Mesothelial cell of epicardium (in vitro differentiated cells): ENCODE measurements at places on chromosomes 2 and 18.
A peak's percentile ranks its signal among the peaks of the same experiment; 100 is the strongest.

GRCh38 chr2:160061944-160062291, 497 bp downstream of the PLA2R1 start:
- H3K4me3 ChIP-seq, result peak overlapping the region; percentile 90
- no peak for DNase-seq
- H3K36me3 ChIP-seq, result no peaks in the 10 kb centered on the region
- no peak overlapping the region for H3K27ac ChIP-seq

DNA sequence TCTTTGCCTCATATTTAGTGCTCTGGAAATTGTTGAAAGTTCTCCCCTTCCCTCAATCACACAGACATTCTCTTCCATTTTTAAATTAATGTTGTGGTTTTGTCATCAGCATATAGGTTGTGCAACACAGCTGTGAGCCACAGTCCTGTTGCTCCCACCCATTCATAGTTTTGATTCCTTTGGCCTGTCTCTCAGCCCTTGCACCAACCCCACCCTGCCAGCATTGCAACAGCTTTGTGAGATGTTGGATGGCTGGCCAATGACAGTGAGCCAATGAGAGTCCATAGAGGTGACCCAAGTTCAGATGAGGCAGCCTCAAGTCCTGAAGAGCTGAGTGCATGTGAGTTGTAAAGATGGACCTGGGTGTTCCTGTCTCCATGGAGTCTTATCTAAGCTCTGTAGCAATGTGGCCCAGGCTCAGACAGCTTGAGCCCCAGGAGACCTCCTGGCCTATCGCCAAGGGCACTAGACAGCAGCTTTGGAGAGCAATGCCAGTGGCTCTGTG, 775.5 kb downstream of the RNF144A start:
- H3K4me1 ChIP-seq, result peaks cover 8% of the 10 kb centered on the region
- H3K27ac ChIP-seq, result no peak overlapping the region
- no peak overlapping the region for H3K4me3 ChIP-seq
- no peaks in the 10 kb centered on the region for H3K27me3 ChIP-seq
- H3K36me3 ChIP-seq, result no peaks in the 10 kb centered on the region

DNA sequence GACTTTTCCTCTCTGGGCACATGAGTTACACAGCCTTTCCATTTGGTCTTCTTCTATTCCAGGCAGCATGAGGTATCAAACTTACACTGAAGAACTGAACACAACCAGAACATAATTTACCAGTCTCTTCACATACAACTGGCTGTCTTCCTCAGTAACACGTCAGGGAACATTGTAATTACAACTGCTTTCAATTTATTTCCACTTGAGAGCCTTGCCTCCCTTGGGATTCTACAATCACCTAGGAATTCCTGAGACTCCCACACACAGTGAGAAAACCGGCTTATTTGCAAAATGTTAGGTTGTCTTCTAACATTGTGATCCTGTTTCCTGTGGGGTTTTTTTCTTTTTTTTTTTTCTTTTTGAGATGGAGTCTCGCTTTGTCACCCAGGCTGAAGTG, 149.9 kb downstream of the TMX3 start:
- no peaks in the 10 kb centered on the region for H3K36me3 ChIP-seq
- no peaks in the 10 kb centered on the region for H3K27me3 ChIP-seq
- no peak for DNase-seq
- no peak overlapping the region for H3K27ac ChIP-seq
- peaks cover 8% of the 10 kb centered on the region for H3K4me1 ChIP-seq
- H3K4me3 ChIP-seq, result no peak overlapping the region

GRCh38 chr2:142714600-142714999, 162.9 kb upstream of the KYNU start:
- no peaks in the 10 kb centered on the region for H3K27me3 ChIP-seq
- DNase-seq, result no peak
- H3K4me3 ChIP-seq, result no peak overlapping the region
- H3K4me1 ChIP-seq, result peaks cover 17% of the 10 kb centered on the region

DNA sequence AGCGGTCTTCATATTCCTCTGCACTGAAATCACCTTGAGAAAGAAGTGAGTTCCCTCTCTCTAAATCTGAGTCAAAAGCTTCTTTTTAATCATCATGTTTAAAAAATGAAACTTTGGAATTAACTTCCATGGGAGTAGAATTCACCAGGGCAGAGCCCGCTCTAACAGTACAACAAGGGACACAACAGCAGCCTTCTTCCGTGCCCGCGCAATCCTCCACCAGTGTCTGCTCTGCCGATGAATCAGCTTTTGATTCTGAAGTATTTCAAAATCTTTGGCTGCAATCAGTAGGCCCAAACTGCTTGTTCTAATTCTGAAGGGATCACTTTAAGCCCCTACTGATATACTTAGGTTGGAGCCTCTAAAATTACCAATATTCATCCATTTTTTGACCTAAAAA, 76.9 kb downstream of the USP40 start:
- peaks cover 24% of the 10 kb centered on the region for H3K36me3 ChIP-seq
- no peaks in the 10 kb centered on the region for H3K27me3 ChIP-seq
- DNase-seq, result no peak
- H3K4me3 ChIP-seq, result no peak overlapping the region

DNA sequence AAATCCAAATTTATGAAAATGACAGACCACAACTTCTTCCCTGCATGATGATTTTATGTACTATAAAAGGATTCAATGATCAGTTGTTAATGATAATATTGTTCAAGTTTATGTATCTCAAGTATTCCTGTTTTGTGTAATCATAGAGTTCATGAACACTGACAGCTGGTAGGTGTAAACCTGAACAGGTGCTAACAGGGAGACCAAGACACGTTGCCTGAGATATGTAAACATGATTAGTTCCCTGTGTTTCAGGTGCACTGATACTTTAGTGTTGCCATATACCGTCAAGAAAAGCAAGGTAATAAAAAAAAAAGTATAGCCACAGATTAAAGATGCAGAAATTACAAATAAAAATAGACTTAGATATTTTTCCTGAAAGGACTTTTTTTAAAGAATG, 131.8 kb downstream of the BAZ2B start:
- no peaks in the 10 kb centered on the region for H3K4me1 ChIP-seq
- no peak for DNase-seq

GRCh38 chr2:26409785-26410184, 8.1 kb downstream of the DRC1 start:
- no peak overlapping the region for H3K4me3 ChIP-seq
- H3K36me3 ChIP-seq, result no peaks in the 10 kb centered on the region
- H3K4me1 ChIP-seq, result peaks cover 2% of the 10 kb centered on the region
- H3K27ac ChIP-seq, result no peak overlapping the region

- peaks cover 39% of the 10 kb centered on the region for H3K36me3 ChIP-seq
- H3K27ac ChIP-seq, result no peak overlapping the region
- no peaks in the 10 kb centered on the region for H3K27me3 ChIP-seq
- peaks cover 32% of the 10 kb centered on the region for H3K4me1 ChIP-seq
- no peak for DNase-seq
Observed at GRCh38 chr18:2535419-2535910, 35.8 kb downstream of the METTL4 start.

DNA sequence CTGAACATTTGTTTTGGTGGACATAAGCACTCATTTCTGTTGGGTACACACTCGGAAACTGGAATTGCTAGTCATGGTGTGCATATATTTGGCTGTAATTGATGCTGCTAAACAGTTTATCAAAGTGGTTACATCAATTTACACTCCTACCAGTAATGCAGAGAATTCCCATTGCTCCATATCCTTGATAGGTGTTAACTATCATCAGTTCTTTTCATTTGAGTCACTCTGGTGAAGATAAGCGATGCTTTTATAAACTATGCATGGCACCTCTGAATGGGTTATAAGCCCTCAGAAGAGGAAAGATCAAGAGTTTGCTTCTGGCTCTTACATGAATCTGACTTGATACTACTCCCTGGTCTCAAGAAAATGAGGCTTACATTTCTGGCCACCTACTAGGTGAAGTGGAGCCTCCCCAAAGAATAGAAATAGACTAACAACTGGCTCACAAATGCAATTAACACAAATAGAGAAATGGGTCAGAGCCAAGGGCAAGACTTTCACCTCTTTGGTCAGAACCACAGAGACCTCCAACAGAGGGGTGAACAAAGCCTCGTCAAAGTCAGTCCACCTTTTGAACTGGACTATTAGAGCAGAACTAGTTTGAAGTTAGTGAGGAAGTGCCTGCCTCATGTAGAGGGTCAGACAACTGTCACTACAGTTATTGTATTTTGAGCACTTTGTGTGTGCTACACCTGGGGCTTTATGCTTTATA, 15.0 kb upstream of the STK17B start:
- peaks cover 18% of the 10 kb centered on the region for H3K4me1 ChIP-seq
- no peaks in the 10 kb centered on the region for H3K27me3 ChIP-seq
- no peak overlapping the region for H3K4me3 ChIP-seq
- H3K36me3 ChIP-seq, result no peaks in the 10 kb centered on the region

- peaks cover 22% of the 10 kb centered on the region for H3K36me3 ChIP-seq
- peak; percentile 84 for DNase-seq
- H3K27ac ChIP-seq, result peak overlapping the region; percentile 66
- no peaks in the 10 kb centered on the region for H3K27me3 ChIP-seq
- peak overlapping the region; percentile 80 for H3K4me3 ChIP-seq
- H3K4me1 ChIP-seq, result peaks cover 16% of the 10 kb centered on the region
Observed at GRCh38 chr18:658001-658946, 821 bp downstream of the TYMS start.

DNA sequence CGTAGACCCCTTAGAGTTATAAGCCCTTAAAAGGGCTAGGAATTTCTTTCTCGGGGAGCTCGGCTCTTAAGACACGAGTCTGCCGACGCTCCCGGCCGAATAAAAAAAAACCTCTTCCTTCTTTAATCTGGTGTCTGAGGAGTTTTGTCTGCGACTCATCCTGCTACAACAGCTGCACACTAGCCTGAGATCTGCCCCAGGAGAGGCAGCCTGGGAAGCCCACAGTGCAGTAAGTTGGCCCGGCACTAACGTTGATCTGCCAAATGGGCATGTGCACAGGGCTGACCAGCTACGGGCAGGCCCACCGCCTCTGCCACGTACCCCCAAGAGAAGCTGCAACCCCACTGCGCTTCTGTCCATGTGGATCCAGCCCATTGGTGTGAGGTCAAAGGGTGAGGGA, 8.4 kb upstream of the LIMS2 start:
- H3K36me3 ChIP-seq, result peaks cover 2% of the 10 kb centered on the region
- H3K4me3 ChIP-seq, result no peak overlapping the region
- H3K27me3 ChIP-seq, result peaks cover 7% of the 10 kb centered on the region

GRCh38 chr2:206981739-206982340, 42.5 kb downstream of the CPO start:
- no peak overlapping the region for H3K4me3 ChIP-seq
- no peaks in the 10 kb centered on the region for H3K36me3 ChIP-seq
- H3K4me1 ChIP-seq, result peaks cover 17% of the 10 kb centered on the region
- H3K27ac ChIP-seq, result no peak overlapping the region
- peak; percentile 78 for DNase-seq

GRCh38 chr2:101396316-101396717, 9.0 kb upstream of the CREG2 start:
- no peak overlapping the region for H3K27ac ChIP-seq
- no peak overlapping the region for H3K4me3 ChIP-seq
- peaks cover 40% of the 10 kb centered on the region for H3K27me3 ChIP-seq
- H3K36me3 ChIP-seq, result no peaks in the 10 kb centered on the region
- H3K4me1 ChIP-seq, result peaks cover 5% of the 10 kb centered on the region
- DNase-seq, result no peak

DNA sequence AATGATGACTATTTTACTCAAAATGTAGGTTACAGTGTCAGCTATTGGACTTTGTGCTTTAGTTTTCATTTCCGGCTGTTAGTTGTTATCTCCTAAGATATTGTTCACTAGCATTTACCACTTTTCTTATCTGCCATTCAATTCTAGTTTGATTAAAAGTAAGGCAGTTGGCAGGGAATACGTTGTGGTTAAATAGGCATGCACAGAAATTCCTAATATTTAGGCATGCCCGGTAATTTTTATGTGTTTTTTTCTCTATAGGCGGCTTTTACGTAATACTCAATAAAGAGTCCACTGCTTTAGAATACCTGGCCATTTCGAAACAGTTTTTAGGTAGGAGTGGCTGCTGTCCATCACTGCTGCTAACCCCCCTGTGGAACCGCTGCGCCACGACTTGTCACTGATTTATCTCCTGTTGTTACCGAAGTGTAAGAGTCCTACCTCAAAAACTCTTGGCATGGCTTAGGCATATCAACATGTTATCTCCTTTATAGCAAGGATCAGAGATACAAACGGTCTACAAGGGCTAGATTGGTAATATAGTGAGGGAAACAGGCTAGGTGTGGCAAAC, 39.5 kb downstream of the BABAM2 start:
- H3K4me3 ChIP-seq, result no peak overlapping the region
- no peaks in the 10 kb centered on the region for H3K36me3 ChIP-seq
- peaks cover 17% of the 10 kb centered on the region for H3K4me1 ChIP-seq

DNA sequence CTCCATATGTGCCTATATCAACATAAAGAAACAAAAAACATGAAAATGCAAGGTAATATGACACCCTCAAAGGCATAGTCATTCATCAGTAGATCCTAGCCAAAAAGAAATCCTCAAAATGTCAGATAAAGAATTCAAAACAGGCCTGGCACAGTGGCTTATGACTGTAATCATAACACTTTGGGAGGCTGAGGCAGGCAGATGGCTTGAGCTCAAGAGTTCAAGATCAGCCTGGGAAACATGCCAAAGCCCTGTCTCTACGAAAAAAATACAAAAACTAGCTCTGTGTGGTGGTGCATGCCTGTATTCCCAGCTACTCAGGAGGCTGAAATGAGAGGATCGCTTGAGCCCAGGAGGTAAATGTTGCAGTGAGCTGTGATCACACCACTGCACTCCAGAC, 284.6 kb upstream of the KLHL29 start:
- peaks cover 23% of the 10 kb centered on the region for H3K27me3 ChIP-seq
- H3K36me3 ChIP-seq, result no peaks in the 10 kb centered on the region
- H3K27ac ChIP-seq, result no peak overlapping the region
- no peak overlapping the region for H3K4me3 ChIP-seq
- H3K4me1 ChIP-seq, result peaks cover 1% of the 10 kb centered on the region
- DNase-seq, result no peak

- no peak overlapping the region for H3K27ac ChIP-seq
- DNase-seq, result no peak
- no peaks in the 10 kb centered on the region for H3K36me3 ChIP-seq
- H3K4me3 ChIP-seq, result no peak overlapping the region
- peaks cover 16% of the 10 kb centered on the region for H3K4me1 ChIP-seq
- H3K27me3 ChIP-seq, result no peaks in the 10 kb centered on the region
Observed at GRCh38 chr2:226664661-226665060, 135.0 kb downstream of the IRS1 start.

DNA sequence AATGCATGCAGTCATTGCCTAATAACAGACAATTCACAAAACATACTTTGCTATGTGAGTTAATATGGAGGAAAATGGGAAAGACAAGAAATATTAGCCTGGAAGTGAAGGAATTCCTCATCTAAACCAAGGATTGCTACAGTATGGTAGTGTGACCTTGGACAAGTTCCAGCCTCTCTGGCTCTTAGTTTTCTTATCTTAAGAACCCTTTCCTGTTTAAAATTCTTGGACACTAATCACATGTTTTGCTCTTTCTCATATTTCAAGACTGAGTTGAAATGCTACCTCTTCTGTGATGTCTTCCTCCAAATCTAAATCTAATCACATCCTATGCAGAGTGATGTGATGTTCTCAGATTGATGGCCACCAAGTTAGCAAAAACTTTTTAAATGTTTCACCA, 20.8 kb upstream of the ADAM23 start:
- H3K4me3 ChIP-seq, result no peak overlapping the region
- H3K27me3 ChIP-seq, result no peaks in the 10 kb centered on the region
- H3K27ac ChIP-seq, result peak overlapping the region; percentile 41
- H3K36me3 ChIP-seq, result no peaks in the 10 kb centered on the region

GRCh38 chr18:62101321-62101721, 85.5 kb downstream of the PIGN start:
- H3K4me1 ChIP-seq, result peaks cover 8% of the 10 kb centered on the region
- H3K27ac ChIP-seq, result no peak overlapping the region
- H3K27me3 ChIP-seq, result no peaks in the 10 kb centered on the region

- no peaks in the 10 kb centered on the region for H3K36me3 ChIP-seq
- no peaks in the 10 kb centered on the region for H3K27me3 ChIP-seq
- no peak for DNase-seq
- no peak overlapping the region for H3K27ac ChIP-seq
Observed at GRCh38 chr18:50578030-50578429, 18.1 kb downstream of the MAPK4 start.
